ENCODE measurements at places on chromosomes 3 and 15.

GRCh38 chr3:72678380-72678779 lies 169.9 kb downstream of the SHQ1 start:
- no peak for DNase-seq

DNA sequence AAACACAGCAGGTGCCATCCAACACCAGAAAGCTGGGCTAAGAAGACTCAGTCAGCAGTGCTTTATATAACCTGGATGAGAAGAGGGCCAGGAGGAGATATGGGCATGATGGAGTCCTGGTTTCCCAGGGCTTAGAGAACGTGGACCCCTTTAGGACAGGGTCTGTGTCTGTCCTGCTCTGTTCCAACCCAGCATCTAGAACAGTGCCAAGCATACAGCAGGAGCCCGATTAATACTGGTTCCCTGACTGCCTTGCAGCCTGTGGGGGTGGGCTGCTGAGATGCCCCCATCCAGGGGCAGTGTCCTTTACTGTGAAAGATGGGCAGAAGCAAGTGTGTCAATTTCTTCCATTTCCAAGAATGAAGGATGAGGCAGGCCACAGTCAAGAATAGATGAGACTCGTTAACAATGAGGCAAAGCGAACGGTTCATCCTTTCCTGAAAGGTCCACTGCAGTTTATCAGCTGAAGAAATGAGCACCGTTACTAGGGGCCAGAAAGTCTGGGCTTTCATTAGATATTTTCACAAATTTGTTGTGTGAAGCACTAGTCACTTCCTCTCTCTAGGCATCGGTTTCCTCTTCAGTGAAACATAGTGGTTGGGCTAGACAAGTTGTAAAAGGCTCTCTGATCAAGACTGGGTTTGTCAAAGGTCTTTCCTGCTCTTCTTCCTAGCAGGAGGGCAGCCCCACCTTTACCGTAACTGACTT lies 72.0 kb upstream of the HERC1 start:
- DNase-seq: peak; percentile 48

DNA sequence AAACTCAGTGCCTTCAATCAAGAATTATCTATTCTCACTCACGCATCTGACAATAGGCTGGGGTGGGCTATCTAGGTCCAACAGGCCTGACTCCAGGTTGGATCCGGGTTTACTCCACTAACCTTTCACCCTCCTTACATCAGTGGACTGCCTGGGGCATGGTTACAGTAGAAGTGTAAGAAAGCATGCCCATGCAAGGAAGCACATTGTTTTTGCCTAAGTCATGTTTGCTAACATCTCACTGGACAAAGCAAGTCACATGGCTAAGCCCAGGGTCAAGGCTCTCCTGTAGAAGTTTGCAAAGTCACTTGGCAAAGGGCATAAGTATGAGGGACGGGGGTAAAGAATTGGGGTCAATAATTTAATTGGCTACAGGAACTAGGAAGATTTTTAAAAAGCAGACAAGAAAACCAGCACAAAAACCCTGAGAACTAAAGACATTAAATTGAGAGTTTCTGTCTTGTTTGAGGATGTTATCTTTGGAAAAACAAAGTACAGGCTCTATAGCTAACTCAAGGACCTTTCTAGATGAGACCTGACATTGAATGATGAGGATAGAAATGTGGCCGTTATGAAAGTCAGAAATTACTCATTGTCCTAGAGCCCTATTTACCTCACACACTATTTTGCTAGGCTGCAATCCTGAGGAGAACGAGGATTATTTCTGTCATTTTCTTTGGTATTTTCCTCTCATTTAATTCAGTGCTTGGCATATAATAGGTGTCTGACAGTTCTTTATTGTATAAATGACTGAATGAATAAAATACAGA lies 214.2 kb downstream of the IL20RB start:
- no peak for DNase-seq

DNA sequence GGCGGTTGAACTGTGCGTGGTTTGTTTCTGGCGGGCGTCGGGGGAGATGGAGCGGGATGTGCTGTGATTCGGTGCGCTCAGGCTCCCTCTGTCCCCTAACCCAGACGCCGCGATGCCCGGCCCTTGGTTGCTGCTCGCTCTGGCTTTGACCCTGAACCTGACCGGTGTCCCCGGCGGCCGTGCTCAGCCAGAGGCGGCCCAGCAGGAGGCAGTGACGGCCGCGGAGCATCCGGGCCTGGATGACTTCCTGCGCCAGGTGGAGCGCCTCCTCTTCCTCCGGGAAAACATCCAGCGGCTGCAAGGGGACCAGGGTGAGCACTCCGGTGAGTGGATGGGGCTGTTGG lies 1.2 kb downstream of the TRH start:
- no peak for DNase-seq

DNA sequence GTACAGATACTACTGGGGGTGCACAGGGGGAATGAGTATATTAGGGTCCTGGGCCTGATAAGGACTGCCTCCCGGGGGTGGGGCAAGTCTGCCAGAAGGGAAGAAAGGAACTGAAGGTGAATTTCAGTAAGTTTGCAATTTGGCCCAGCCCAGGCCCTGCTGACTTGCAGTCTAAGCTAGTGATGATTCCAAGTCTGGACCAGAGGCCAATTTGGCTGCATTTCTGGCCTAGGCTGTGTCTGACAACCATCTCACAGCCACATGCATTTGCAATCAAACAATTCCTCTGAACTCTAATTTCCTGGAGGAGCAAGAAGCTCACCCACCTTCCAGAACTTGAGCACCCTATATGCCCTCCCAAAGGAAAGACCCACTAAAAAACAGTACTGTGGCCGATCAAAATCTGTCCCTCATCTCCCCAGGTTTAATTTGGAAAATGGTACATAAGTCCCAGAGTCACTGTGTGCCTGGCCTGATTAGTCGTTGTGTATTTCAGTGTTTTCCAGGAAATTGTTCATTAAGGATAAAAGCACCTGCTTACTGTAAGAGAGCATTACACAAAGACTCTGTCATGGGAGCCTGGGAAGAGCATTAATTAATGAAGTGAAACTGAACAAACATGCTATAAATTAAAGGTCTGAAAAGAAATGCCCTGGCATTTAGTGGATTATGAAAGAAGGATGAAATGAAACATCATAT lies 114.5 kb downstream of the MEGF11 start:
- DNase-seq: no peak

- DNase-seq: no peak
Measured at GRCh38 chr3:94234177-94234788, 171.4 kb downstream of the NSUN3 start.

DNA sequence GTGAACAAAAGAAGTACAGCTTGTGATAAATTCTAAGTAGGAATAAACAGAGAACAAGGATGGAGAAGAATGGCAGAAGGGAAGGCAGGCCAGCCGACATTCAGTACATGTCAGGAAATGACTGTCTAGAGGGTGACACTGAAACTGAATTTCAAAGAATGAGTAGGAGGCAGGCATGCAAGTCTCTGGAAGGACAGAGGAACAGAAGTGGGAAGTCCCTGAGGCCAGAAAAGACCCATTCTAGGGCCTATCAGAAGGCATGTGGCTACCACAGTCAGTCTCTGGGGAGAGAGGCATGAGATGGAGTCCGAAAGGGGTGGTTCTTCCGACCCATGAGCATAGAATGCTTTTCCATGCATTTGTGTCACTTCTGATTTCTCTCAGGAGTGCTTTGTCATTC lies 243.5 kb upstream of the UBE2E2 start:
- DNase-seq: no peak

DNA sequence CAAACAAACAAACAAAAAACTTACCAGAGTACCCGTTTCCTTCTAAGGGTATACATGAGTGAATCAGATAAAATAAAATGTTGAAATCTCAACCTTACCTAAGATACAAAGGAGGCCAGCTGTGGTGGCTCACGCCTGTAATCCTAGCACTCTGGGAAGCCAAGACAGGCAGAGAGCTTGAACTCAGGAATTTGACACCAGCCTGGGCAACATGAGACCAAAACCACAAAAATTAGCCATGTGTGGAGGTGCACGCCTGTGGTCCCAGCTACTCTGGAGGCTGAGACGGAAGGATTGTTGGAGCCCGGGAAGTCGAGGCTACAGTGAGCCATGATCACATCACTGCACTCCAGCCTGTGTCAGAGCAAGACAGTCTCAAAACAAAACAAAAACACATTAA lies 11.0 kb upstream of the FAM219B start:
- no peak for DNase-seq

DNA sequence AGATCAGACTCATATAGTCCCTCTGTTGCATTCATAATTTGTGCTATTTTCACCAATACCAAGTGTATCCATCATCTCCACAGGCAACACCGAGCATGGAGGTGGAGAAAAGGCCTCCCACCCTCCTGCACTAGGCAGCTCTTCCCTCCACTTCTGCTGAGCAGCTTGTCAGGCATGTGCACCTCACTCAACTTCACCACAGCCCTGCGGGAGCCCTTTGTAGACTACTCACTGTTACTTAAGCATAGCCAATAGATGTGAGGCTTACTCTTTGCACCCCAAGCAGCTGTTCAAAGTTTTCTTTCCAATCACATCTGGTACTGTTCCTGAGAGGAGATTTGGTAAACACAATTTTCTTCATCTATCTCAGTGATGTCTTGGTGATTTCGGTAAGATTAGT lies 16.9 kb upstream of the GUCA1C start:
- DNase-seq: no peak

DNA sequence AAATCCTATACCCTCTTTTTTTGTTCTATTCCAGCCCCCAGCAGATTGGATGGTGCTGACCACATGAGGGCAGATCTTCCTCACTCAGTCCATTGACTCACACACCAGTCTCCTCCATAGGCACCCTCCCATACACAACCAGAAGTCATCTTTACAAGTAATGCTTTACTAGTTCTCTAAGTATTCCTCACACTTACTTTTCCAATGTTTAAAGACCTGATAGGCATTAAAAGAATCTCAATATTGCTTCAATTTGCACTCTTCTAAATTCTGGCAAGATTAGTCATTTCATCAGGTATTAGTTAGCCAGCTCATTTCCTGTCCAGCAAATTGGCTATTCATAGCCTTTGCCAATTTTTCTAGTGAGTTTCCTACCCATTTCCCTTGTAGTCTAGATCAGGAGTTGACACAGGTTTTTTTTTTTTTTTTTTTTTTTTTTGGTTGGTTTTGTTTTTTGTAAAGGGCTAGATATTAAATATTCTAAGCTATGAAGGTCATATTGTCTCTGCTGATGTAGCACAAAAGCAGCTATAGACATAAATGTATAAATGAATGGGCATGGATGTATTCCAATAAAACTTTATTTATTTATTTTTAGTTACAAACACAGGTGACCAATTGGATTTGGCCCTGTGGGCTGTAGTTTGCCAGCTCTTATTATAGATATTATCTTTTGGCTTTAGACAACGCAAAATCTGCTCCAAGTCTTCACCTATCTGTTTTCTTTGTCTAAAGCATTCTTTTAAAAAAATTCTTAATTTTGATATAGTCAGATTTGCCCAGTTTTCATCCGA lies 76.1 kb downstream of the ABHD5 start:
- DNase-seq: no peak

Measured in naive thymus-derived CD4-positive, alpha-beta T cell (primary cell).